ENCODE measurements at places on chromosomes 2 and 18. TPM values are rescaled to one million over a fixed set of nuclear protein-coding genes. Genes with fewer than 3 reads are reported as not detected.

TMEM163 gene
- total RNA-seq: not detected

C2orf80 gene
- not detected for total RNA-seq

SAG gene
- total RNA-seq: not detected

ACADL gene
- 0.37 TPM for total RNA-seq
